ENCODE measurements at places on chromosomes 3 and 15. TPM values are rescaled to one million over a fixed set of nuclear protein-coding genes. Genes with fewer than 3 reads are reported as not detected.

SCAMP5 gene
- 3.6 TPM for total RNA-seq

SLC9C1 gene
- total RNA-seq: not detected

PGBD4 gene
- 1.0 TPM for total RNA-seq

COL6A5 gene
- not detected for total RNA-seq

EFHB gene
- not detected for total RNA-seq

FILIP1L gene
- total RNA-seq: 37.8 TPM

- DNase-seq: no peak
These were observed 301.6 kb upstream of the THBS1 start for GRCh38 chr15:39279311-39279710.

- no peak for DNase-seq
These were observed 148.6 kb downstream of the IL5RA start for GRCh38 chr3:2961576-2961975.

- no peak for DNase-seq
These were observed 28.8 kb downstream of the CA12 start for GRCh38 chr15:63352808-63353207.

GRCh38 chr3:105322570-105323273, 44.0 kb upstream of the ALCAM start:
- no peak for DNase-seq

DNA sequence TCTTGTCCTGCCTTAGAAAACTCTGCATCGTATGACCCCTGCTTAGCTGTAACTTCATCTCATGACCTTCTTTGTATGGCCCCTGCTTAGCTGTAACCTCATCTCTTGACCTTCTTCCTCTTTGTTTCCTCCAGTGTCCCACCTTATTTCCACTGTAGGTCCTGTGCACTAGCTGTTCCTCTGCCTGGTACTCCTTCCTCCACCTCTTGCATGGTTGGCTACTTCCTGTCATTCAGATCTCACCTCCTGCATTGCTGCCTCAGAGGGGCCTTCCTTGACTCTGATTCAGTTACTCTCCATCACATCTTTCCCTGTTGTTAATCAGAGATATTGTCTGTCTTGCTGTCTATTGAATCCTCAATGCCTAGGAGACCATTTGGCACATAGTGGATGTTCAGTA, 63.2 kb downstream of the PDE8A start:
- DNase-seq: no peak

- DNase-seq: no peak
These were observed 14.3 kb upstream of the ABHD5 start for GRCh38 chr3:43676441-43676840.

DNA sequence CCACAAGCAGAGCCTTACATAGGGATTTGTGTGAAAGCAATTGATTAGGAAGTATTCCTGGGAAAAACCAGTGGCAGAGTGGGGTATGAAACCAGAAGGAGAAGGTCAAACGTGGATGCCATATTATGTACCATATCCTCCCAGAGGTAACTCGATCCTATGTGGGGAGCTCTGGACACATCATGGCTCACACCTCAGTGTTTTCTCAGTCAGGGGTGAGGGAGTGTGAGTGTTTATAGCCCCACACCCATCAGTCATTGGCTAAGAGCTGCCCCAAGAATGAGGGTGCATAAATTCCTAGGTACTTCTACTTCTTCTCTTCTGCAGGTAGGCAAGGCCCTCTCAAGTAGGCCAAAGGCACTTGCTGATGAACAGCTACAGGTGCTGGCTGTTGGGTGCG, 28.2 kb upstream of the PDZRN3 start:
- no peak for DNase-seq

DNA sequence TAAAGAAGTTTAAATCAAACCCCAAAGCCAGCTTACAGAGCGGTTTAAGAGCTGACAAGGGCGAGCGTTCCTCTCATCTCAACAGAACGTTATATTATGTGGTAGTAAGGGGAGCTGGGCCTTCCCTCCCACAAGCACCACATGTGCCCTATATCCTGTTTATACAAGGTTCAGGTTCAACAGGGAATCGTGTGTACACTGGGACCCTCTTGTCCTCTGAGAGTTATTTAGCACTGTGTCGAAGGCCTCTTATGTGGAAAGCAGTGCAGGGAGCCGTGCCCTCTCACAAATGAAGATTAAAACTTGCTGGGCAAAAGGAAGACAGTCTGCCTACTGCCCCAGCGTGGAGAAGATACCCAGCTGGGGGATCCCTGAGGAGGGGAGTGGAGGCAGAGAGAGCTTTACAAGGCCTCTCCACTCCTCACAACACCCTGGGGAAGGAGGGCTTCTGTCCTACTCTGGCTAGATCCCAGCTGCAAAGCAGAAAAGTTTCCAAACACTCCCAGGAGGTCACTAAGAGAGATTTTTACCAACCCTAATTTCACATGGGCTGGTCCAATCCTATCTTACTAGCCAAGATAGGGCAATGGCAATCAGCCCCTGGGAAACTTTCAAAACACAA, 2.9 kb downstream of the TLE3 start:
- no peak for DNase-seq

DNA sequence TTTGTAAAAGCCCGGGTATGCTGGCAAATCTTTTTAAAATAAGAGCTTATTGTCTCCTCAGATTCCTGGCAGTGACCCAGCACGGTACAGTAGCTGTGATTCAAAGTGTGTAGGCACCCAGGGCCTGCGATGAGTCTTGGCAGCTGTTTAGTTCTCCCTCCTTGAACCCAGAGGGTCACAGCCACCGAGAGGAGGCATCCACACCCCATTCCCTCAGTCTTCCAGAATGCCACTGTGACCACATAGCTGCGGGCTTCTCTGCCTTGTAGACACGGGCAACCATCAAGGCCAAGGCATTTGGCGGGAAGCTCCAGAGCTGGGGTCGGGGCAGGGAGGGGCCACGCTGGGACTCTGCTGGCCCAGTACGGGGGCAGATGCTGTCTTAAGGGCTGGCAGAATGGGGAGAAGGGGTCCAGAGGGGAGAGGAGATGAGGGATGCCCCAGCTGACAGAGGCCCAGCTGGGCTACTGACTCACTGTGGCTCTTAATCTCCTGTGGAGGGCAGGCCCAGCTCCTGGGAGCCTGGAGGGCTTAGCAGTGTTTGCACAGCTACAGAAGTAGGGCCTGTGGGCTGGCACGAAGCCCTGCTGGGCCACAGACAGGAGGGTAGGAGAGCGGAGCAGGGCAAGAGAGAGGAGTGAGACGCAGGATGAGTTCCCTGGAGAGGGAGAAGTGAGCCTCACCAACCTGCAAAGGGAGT, 68.8 kb upstream of the DLG1 start:
- peak; percentile 99 for DNase-seq

DNA sequence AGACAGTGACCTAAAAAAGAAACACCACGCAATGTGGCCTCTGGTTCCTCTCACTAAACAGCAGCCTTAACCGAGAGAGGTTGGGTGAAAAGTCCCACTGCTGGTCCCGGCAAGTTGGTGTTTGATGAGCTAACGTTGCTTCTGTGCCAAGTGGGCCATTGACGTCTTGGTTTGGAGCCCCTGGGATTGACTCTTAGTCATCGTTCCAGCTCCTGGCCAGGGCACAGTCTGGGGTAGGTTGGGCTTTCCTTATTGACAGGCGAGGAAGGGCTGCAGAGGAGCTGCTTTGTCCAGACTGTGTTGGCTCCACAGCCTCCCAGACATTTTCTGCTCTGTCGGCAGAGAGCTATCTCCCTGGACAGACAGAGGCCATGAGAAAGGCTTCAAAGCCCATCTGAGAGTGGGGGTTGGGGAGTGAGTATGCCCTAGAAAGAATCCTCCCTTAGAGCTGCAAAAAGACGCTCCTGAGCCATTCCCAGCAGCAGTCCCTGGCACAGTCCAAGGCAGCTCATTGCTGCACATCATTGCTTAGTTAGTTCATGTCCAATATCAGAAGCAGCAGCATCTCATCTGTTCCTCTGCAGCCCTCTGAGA, 28.6 kb upstream of the C3orf80 start:
- DNase-seq: no peak

- DNase-seq: peak; percentile 43
These were observed 37.6 kb upstream of the SFMBT1 start for GRCh38 chr3:53083521-53083920.

DNA sequence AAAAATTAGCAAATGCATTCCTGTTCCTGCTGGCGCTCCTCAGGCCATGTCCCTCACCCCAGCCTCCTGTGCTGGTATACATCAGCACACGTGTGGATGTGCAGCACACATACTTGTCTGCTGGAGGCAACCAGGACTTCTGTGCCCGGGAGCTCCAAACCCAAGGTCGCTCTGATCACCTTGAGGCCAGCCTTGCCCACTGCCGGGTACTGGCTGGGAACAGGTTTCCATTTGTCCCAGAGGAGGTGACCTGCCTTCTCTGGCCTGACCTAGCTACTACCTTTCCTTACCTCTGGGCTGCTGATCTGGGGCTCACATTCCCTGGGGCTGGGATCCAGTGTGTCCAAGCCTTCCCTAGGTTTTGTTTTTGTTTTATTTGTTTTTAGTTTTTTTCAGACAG, 12.1 kb downstream of the PRKCD start:
- no peak for DNase-seq

DNA sequence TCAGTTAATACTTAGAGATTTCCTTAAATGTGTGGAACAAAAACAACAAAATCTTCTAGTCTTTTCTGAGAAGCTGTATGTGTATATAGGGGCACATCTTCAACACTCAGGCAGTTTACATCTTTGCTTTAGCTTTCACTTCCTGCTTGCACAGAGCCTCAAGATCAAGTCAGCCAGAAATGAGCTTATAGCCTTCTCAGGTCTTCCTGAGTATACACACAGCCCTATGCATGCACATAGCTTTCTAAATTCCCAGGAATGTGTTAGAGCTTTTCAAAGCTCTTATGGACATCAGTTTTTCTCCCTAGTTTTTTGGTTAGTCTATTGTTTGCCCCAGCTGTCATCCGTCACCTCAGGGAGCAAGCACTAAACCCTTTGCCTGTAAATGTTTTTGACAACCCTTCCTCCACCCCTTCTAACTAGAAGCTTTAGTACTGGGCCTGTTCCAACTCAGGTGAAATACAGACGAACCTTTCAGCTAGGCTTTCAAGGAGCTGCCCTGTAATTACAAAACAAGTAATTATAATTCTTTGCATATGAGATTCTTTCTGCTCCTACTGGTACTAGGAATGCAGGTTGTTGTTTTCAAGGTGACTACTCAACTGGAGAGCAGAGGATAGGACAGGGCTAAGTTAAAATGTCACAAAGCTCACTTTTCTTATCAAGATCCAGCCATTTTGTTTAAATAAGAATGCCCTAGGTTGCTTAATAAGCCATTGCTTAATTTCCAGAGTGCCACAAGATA, 22.6 kb upstream of the MTMR10 start:
- DNase-seq: no peak

DNA sequence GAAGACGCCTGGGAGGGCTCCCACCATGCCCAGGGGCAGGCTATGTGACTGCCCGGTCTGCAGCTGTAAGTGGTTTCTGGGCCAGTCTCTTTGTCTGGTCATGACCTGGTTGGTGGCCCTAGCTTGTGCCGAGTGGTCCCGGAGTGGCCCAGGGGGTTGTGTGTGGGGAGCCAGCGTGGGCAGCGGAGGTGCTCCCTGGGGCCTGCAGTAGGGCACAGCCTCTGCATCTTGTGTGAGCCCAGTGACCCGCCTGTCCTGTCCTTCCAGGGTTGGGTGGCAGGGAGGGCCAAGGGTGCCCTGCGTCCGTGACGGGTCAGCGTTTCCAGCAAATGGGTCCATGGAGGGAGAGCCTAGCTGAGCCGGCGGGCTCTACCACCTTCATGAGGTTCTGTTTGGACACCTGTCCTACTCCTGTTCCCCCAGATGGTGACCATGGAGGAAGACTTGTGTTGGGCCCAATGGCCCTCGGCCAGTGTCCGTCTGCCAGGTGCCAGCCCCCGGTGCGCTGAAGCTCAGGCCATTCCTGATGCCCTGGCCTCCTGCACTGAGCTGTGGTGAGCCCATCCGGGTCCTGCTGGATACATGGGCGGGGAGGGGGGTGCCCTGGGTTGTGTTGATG, 215.4 kb downstream of the SNRPN start:
- no peak for DNase-seq

- DNase-seq: no peak
These were observed at the start of gene FBXL22 for GRCh38 chr15:63597038-63597790. Gene FBXL22, plus strand, starts transcription at chr15:63597387. Its CDS starts 6 bp downstream, at chr15:63597393.

- DNase-seq: no peak
These were observed 26.5 kb upstream of the RYK start for GRCh38 chr3:134277066-134277660.
